ENCODE measurements at places on chromosomes 11 and 22.

- no peak for DNase-seq
These were observed 29.5 kb downstream of the CHEK2 start for GRCh38 chr22:28711820-28712777.

GRCh38 chr11:57764972-57765371 is 3.4 kb downstream of the CTNND1 start:
- peak; percentile 26 for DNase-seq

GRCh38 chr22:16932577-16932976 is 75.4 kb downstream of the GAB4 start:
- no peak for DNase-seq

DNA sequence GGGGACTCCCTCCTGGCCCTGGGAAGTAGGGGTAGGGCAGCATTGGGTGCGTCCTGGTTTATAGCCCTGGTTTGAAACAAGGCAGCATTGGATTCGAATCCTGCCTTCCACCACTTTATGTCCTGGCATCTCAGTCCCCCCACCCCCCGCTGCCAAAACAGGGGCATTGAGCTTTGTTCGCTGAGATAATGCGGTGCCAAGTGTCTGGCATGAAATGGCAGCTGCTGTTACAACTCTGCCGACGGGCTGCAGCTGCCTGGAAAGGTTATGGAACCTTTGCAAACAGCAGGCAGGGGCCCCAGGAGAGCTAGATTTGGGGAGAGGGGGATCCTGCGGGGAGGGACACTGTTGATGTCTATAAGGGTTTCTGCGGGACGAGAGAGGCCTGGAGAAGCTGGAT is 1.9 kb downstream of the TST start:
- peak; percentile 15 for DNase-seq

- no peak for DNase-seq
These were observed 8.8 kb downstream of the CLMP start for GRCh38 chr11:123186286-123186685.

GRCh38 chr11:19670030-19670791 is 42.4 kb upstream of the NAV2 start:
- DNase-seq, result no peak

- DNase-seq, result no peak
These were observed 204.9 kb downstream of the CSNK2A3 start for GRCh38 chr11:11148104-11148509.

DNA sequence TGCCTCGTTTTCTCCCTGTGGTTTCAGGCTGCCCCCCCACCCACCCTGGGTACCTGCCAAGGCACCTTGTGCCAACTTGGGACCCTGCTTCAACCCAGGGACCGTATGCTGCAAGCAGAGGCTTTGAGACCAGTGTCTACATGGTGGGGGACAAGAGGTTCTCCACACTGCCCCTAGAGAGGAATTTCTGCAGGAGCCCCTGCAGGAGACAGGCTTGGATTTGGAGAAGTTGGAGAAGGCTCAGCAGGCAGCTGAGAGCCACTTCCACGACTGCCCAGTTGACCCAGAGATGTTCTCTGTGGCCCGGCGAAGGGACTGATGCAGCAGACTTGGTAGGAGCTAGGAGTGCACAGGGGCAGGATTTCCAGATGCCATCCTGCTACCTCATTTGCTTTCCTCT is 20.1 kb upstream of the NNMT start:
- no peak for DNase-seq

DNA sequence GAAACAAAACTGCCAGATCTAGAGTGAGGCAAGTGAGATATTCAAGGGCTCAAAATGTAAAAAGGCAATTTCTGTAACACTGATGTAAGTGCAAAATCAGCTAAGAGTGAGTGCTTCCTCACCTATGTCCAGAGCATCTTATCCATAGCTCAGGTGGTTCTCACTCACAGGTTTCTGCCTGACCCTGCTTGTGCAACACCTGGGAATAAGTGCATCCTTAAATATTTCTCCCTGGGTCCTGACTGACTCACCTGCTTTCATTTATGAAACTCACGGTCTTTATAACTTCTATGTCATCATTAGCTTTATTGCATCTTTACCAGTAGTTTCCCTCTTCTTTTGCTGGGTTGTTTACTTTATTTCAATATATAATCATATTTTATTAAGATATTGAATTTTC is 260.6 kb downstream of the CNTN5 start:
- DNase-seq, result no peak

GRCh38 chr22:19717691-19718455 is 3.6 kb downstream of the SEPTIN5 start:
- peak; percentile 71 for DNase-seq

DNA sequence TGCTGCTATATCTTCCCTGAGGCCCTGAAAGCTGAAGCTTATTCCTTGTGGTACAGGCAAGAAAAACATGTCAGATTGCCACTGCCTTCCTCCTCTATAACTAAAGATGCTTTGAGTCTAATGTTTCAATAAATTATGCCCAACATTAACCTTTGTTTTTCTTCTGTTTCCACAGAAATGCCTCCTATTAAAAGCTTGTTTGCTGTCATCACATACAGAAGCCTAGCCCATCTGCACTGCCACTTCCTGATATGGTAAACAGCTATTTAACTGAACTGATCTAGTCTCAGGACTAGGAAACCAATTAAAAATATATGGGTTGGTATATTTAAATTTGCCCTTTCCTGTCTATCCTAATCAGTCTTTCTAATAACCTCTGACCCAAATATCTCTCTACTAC is 17.1 kb upstream of the CRTAM start:
- DNase-seq, result no peak

DNA sequence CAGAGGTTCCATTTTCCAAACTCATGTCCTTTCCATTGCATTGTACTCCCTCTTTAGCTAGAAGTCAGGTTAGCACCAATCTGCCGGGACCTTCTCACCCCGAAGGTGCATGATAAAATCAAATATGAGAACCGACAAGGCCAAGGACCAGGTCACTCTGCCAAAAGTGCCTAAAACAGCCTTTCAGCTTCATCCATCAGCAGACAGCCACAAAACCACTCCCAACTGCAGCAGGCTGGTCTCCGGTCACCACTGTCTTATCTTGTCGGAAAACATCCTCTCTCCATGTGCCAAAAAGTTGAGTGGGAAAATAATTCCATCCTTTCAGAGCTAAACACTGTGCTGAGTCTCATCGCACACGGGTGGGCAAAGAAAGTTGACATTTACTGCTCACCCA is 1.4 kb downstream of the PI4KA start:
- peak; percentile 22 for DNase-seq

- no peak for DNase-seq
These were observed 555 bp downstream of the TP53I11 start for GRCh38 chr11:44950031-44950624.
